Uterus (tissue), 4 donors: ENCODE measurements at places on chromosomes 5 and 9.

DNA sequence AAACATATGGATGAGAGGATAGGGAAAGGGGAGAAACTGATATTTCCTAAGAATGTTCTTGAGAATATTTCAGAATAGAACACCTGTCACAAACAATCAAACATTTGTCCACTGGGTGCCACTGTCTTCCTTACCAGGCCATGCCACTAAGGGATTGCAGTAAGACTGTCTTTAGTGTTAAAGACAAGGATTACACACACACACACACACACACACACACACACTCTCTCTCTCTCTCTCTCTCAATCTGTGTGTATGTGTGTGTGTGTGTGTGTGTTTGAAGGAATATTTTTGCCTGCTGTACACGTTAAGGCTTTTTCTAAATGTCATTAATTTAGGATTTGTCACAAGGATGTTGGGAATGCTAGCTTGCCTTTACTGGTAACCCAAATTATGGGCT lies 54.4 kb downstream of the CCDC192 start:
- DNase-seq: no peak

- DNase-seq: no peak
Observed at GRCh38 chr9:88733651-88734421, 198.9 kb downstream of the NXNL2 start.

- no peak for DNase-seq
Observed at GRCh38 chr9:33233626-33234342, 6.2 kb upstream of the SPINK4 start.

GRCh38 chr5:6195711-6196358 lies 182.5 kb downstream of the MED10 start:
- no peak for DNase-seq

GRCh38 chr5:17829456-17829855 lies 195.2 kb downstream of the TAF11L14 start:
- DNase-seq: no peak
